ENCODE measurements at places on chromosomes 16 and 17. TPM values are rescaled to one million over a fixed set of nuclear protein-coding genes. Genes with fewer than 3 reads are reported as not detected.
A peak's percentile ranks its signal among the peaks of the same experiment; 100 is the strongest.

DNA sequence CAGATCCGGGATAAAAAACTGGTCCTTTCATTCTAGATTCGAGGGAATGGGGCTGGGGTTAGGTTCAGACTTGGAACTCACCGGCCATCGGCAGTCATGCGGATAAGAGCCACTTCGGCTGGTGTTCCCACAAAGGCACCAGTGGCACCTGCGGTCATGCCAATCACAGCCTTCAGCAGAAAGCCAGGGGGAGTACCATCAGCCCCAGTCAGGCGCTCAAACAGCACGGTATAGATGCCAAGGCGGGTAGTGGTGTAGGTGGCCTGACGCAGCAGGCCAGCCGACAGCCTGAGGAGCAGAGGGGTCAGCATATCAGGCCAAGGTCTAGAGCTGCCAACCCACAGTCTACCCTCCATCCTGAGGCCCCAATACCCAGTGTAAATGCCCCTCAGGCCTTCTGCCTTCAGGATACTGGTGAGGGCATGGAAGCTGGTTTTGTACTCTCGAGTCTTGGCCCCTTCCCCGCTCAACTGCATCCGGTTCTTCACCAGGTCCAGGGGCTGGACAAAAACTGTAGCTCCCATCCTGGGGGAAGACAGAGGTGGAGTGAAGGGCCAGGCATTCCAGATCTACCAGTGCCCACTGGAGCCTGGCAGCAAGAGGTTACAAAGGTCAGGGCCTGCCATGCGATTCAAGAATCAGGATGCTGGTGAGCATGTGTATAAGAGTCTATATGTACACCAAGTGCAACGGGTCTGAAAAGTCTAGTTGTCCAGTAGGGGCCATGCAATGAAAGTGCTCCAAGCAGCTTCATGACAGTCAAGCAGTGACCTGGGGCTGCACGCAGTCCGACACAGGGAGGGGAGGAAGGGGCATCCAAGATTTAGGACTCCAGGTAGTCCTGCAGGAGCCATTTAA is 929 bp downstream of the SLC25A11 start:
- DNase-seq = no peak

DNA sequence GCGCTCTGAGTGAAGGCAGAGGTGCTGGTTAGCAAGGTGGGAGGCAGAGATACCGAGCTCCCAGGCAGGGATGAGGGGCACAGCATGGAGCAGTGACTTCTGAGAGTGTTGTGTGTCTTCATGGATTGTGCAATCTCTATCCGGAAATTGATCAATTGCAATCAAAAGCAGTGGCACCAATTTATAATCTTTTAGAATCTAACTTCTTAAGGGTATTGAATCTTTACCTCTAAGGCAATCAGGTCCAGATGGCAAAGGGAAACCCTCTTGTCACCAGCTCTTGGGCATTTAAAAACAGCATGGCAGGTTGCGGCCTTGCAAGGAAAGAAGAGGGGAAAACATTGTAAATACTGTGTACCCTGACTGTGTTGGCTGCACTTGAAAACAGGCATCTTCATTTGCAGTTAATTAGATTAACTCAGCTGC is 58.0 kb upstream of the MRTFB start:
- DNase-seq = no peak

- no peak for DNase-seq
Observed at GRCh38 chr16:63458846-63459245, 1422.6 kb upstream of the CDH8 start.

DNA sequence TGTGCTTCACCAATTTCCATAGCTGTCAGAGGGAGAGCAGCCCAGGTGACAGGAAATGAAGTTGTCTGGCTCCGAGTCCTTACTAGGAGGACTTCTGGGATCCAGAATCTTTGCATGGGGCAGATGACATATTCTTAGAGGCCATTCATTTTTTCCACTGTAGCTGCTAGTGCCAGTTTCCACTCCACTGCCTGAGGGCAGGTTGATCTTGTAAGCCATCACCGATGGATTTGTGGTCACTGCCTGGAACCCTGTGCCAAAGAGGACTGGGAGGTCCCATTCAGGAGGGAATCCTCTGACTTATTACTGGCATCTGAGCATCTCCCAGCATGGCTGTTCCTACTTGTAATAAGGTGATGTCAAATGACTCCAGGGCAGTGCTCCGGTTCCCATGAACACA is 144.1 kb upstream of the KCNJ18 start:
- DNase-seq = no peak

DNA sequence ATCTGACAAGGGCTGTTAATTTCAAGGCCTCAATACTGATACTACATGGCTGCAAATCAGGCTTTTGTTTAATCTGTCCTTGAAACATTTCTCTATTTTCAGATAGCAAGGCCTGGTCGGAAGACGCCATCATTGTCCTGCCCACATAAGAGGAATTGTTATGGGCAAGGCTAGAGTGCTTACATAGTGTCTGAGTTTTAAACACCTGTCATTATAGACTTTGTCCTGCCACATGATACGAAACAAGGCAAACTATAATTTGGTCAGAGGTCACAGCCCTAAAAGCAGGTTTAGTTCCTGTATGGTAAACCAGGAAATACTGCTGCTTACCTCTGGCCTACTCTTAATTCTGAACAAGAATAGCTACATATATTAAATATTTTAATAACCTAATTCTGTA is 104.4 kb downstream of the SSH2 start:
- no peak for DNase-seq

DNA sequence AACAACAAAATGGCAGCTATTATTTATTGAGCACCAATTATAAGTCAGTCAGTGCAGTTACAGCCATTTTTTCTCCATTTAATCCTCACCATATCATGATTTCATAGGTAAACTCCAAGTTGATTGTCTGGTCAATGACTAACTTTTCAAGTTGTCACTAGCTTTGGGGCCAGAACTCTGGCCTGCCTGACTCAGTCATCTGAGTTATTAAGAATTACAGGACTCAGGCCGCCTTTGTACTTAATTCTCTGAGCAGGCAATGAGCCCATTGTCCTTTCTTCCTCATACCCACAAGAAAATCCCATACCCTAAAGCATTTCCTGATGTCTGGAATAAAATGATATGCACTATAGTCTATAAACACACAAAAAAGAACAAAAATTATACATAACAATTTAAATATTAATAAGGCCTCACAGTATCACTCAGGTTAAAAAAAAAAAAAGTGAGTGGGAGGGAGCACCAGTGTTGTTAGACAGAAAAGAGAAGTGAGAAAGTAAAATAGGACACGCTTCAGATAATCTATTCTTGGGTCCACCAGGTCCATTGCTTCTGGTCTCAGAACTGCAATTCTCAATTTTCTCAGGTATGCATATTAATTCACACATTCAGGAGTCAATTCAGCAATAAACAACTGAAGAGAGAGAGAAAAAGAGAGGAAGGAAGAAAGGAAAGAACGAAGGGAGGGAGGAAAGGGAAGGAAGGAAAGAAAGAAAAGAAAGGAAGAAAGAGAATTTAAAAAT is 70.2 kb downstream of the SPAG9 start:
- DNase-seq = no peak

GRCh38 chr17:57599271-57600045 is 145.6 kb downstream of the CCDC182 start:
- DNase-seq = no peak

- no peak for DNase-seq
Observed at GRCh38 chr17:74950207-74950606, 14.5 kb downstream of the OTOP3 start.

C16orf96 gene
- total RNA-seq = 0.25 TPM

- no peak for DNase-seq
Observed at GRCh38 chr16:81637336-81638235, 141.5 kb upstream of the PLCG2 start.

ZNF205 gene
- total RNA-seq = 4.1 TPM

ABCA3 gene
- 0.47 TPM for total RNA-seq

CCDC78 gene
- 0.28 TPM for total RNA-seq

GRCh38 chr17:17354560-17355349 is 51.6 kb downstream of the NT5M start:
- DNase-seq = peak; percentile 82

WFIKKN1 gene
- total RNA-seq = 0.67 TPM

- DNase-seq = no peak
Observed at GRCh38 chr17:40936437-40936971, 942 bp downstream of the KRT23 start.

- DNase-seq = no peak
Observed at GRCh38 chr16:28544998-28545397, 6.2 kb upstream of the NUPR1 start.

DNA sequence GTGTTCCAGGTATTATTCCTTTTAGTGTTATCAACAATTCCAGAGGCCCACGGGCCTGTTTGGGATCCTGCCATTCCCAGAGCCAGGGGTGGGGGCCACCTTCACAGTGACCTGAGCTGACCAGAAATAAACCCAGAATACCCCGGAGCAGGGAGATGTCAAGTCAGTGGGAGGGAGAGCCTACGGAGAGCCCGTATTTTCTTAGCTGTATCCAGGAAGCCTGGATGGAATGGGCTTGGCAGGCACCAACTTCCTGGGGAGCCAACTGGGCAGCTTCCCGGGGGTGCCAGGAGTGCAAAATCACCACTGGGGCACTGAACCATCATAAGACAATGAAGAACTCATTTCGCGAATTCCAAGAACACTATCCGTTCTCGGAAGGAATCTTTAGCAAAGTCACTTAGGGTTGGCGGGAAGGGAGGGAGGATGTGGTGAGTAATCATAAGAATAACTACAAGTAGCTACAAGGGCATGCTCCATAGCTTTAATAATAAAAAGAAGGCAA is 13.2 kb upstream of the MRTFB start:
- DNase-seq = no peak

GRCh38 chr16:57728336-57729181 is 7.0 kb upstream of the KATNB1 start:
- DNase-seq = no peak

DNA sequence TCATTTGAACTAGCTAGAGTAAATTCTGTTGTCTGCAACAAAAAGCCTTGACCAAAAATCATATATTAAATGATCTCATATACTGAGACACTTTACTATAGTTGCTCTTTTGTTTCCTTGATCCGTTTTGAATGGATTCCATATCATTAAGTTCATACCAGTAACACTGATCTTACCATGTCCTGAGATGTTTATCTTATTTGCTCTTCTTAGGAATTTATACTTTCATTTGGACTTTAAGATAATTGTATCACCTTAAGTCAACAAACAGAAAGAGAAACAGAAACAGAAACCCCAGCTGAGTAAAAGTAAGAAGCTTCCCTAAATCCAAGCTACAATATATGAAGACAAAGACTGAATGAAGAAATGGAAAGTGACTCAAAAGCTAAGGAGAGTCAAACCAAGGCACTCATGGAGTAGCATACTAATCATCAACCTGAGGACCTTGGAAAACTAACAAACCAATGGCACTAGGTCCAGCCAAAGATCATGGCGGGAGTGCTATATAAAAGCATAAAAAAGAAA is 106.5 kb upstream of the COX10 start:
- DNase-seq = no peak

ITPRIPL2 gene
- total RNA-seq = 5.6 TPM
